CD8-positive, alpha-beta T cell (primary cell): ENCODE measurements at places on chromosomes 13 and 19.

DNA sequence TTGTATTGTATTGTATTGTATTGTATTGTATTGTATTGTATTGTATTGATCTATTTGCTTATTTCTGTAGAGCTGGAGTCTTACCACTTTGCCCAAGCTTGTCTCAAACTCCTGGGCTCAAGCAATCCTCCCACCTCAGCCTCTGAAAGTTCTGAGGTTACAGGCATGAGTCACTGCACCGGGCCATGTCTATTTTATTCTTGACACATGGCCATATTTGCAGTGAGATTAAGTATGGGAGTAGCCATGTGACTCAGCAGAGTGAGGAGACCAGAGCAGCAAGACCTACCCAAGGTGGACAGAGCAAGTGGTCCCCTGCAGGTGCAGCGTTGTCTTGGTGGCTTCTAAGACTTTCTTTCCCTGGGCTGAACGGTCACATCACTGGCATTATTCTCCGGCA lies 49.1 kb upstream of the UBAC2 start:
- no peak for DNase-seq

- DNase-seq = no peak
Measured at GRCh38 chr19:5557691-5558090, 10.1 kb downstream of the TINCR start.

DNA sequence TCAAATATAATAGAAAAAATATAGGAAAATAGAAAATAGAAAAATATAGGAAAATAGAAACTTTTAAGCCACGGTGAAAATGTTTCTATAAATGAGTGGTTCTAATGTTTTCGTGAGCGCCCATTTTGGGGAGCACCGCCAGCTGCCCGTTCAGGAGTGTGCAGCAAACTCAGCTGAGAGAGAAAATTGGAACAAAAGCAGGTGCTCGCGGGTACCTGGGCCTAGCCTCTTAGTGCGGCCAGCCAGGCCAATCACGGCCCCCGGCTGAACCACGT lies 204 bp upstream of the PDX1 start:
- DNase-seq = no peak

GRCh38 chr19:35066691-35067563 lies 25.4 kb downstream of the HPN start:
- peak; percentile 89 for DNase-seq

DNA sequence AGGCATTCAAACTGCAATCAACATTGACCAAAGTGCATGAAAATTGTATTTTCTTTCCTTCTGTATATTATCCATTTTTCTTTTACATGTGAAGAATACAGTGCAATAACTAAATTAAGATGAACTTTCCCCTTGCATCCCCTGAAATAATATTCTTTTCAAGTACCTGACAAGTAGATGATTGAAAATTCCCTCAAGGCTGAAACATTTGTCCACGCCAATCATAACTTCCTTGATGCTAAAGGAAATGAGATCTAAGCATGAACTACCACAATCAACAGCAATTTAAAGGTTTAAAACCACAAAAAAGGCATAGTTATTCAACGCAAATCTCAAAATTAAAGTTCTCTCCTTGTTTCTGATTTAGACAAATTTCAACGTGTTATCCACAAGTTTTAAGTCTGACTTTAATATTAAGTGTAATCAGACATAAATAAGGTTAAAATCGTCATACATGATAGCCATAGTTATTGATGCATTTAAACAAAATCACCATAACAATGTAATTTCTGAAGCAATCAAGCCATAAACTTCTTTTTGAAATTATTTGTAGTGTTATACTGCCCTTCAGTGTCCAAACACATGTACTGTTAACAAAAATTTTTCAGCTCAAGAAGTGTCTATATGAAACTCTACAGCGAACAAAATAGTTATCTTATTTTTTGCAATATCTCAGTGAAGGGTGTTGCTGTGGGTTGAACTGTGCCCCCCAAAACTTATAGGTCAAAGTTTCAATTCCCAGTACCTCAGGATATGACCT lies 169.5 kb downstream of the DCLK1 start:
- DNase-seq = no peak
